ENCODE measurements at places on chromosomes 5 and 9. TPM values are rescaled to one million over a fixed set of nuclear protein-coding genes. Genes with fewer than 3 reads are reported as not detected.

EQTN gene
- not detected for total RNA-seq

GRCh38 chr5:138455232-138455930 lies 9.9 kb upstream of the EGR1 start:
- no peak for DNase-seq

DNA sequence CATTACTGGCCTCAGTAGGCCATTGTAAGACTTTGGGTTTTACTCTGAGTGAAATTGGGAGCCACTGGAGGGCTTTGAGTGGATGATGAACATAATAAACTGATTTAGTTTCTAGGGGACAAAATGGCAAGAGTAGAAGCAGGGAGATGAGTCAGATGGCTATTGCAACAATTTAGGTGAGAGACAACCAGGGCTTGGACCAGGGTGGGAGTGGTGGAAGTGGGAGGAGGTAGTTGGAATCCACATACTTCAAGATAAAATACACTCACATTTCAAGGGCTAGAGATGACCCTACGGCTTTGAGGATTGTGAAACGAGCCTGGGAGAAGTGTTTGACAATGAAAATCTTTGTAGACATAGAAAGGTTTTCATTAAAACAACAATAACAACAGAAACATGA lies 136.3 kb downstream of the ACTBL2 start:
- no peak for DNase-seq

DNA sequence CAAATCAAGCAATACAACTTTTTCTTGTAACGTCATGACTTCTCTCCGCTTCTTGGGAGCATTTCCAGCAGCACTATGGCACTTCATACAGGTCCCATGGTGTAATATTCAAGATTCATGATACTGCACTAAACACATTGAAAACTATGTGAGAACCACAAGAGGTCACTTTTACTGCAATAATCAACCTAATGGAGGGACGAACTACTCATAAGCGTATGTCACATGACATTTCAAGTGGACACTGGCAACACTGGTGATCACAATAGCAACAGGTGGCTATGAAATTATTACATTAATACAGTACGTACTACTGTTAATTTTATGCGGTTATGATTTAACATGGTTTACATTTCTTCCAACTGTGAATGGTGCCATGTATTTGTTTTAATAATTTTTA lies 78.6 kb upstream of the TBC1D9B start:
- DNase-seq: no peak

- no peak for DNase-seq
Measured at GRCh38 chr9:94870793-94871558, 144.5 kb downstream of the AOPEP start.

- DNase-seq: no peak
Measured at GRCh38 chr5:124720593-124720992, 25.8 kb downstream of the ZNF608 start.

IFNK gene
- not detected for total RNA-seq

DNA sequence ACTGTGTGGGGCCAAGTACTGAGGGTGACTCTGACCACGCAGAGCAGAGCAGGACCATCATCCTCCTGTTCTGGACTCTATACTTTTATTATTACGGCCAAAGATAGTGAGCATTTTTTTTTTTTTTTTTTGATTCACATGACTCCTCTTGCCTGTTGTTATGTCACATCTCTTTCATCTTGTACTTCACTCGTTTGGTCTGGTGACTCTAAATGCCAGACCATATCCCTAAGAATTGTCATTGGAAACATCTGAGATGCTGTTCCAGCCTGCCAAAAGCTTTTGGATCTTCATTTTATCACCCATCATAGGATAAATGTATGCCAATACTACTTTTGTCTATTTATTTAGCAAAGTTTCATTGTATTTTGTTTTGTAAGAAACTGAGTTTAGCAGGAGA lies 168.2 kb upstream of the RAI14 start:
- DNase-seq: no peak

MTREX gene
- total RNA-seq: 128 TPM

GRCh38 chr5:143063175-143063970 lies 293.2 kb downstream of the ARHGAP26 start:
- DNase-seq: no peak

DNA sequence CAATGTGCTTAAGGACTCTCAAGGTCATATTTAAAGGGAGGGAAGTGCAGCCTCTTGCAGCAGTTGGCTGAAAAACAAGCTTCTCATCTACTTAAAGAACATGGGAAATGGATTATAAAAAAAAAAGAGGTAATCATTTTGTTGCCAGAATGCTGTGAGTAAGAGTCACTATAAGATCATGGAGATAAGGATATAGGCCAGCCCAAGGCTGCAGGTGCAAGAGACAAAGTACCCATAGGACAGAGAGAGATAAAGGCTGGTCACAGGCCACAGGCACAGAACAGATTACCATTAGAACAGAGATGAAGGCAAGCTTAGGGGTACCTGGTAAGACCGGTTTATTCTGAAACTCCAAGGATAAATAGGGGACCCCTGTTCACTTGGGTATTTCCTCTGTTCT lies 70.5 kb downstream of the CDKN2A start:
- DNase-seq: no peak

CAVIN4 gene
- 0.67 TPM for total RNA-seq

TSSK1B gene
- not detected for total RNA-seq

- no peak for DNase-seq
Measured at GRCh38 chr5:117135851-117136250, 561.2 kb upstream of the SEMA6A start.

DNA sequence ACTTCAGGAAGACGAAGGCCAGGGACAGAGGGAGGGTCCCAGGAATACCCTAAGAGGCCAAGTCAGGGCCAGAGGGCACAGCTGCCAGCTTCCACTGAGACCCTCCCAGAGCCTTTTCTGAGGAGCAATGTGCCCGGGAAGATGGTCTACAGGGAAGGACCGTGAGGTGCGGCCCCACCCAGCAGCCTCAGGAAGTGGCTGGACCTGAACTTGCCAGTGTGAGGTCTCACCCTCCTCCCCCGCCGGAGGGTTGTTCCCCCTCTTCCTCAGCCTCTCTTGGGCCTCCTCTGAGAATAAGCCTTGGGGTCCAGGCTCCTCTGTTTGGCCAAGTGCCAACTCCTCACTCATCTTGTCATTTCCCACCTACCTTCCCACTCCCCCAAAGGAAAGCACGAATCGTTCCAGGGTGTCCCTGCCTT lies 13.4 kb upstream of the SLC25A51 start:
- no peak for DNase-seq

DNA sequence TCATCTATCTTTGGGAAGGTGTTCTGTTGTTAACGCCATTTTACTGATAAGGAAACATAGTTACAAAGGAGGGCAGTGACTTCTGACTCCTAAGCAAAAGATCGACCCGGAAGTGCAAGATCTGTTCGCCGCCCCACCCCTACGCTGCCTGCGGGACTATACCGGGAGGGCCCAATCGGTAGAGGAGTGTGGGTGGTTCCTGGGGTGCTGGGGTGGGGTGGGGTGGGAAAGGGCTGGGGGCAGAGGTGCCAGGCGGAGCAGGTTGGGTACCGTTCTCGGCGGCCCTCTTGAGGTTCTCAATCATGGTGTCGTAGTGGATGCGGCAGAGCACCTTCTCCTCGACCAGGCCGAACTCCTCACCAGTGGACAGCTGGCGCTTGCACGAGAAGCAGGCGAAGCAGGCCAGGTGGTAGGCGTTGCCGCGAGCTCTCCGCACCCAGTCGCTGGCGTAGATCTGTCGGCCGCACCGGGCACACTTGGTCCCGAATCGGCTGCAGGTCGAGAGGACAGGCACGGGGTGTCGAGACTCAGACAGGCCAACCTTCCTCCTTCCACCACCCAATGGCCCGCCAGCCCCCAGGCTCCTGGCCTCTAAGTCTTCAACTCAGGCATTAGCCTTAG lies 11.8 kb downstream of the LHX6 start:
- DNase-seq: no peak

C9 gene
- total RNA-seq: not detected

GRCh38 chr5:79241535-79241979 lies 5.6 kb downstream of the JMY start:
- no peak for DNase-seq

DNA sequence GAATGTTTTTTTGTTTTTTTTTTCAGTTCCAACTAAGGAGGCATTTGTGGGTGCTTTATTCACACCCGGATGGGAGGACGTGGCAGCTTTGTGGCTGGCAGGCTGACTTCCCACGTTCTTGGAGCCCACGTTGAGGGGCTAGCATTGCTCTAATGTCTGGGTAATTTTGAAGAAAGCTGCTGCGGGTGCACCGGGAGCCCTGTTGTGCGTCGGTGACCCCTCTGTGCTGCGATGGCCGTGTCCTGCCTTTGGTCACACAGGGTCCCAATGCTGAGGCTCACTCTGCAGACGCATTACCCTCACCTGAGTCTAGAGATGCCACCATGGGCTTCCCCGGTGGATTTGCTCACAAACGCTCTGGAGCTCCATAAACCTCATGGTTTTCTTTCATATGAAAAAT lies 34.2 kb downstream of the NDUFS6 start:
- no peak for DNase-seq

Measured in NCI-H460 (cell line).